Progenitor cell of endocrine pancreas (in vitro differentiated cells): ENCODE measurements at places on chromosomes 4 and X. TPM values are rescaled to one million over a fixed set of nuclear protein-coding genes. Genes with fewer than 3 reads are reported as not detected.

- DNase-seq, result no peak
These were observed 89.7 kb downstream of the MID1IP1 start for GRCh38 chrX:38890963-38891362.

DNA sequence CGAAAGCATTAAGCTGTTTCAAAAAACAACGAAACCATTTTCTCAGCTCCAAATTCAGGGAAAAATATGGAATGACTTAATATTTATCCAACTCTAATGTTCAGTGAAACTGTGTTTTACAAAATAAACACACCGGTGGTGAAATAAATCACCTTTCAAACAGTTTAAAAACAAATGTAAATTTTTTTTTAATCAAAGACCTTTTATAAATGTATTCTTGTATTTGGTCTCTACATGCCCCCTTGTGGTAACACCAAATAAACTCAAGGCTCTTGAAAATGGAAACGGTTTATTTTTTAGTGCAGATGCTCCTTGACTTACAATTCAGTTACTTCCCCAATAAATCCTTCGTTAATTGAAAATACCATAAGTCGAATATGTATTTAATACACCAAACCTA, 45.8 kb upstream of the ITM2A start:
- no peak for DNase-seq

DNA sequence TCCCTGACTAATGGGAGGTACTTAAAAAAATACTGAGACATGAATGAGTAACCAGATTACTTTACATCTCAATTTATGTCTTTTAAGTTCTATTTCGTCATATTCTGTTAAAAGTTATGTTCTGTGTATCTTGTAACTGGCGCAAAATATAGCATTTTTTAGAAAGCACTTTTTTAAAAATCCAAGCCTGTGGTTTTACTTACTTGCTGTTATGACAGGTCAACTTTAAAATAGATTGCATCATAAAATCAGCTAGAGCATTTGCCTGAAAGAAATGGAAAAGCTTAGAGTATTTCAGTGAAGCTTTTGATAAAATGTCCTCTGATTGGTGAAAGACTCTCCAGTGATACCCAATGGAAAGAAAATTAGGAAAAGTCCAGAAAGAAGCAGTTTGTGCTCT, 1892.3 kb upstream of the TENM3 start:
- DNase-seq, result no peak

DNA sequence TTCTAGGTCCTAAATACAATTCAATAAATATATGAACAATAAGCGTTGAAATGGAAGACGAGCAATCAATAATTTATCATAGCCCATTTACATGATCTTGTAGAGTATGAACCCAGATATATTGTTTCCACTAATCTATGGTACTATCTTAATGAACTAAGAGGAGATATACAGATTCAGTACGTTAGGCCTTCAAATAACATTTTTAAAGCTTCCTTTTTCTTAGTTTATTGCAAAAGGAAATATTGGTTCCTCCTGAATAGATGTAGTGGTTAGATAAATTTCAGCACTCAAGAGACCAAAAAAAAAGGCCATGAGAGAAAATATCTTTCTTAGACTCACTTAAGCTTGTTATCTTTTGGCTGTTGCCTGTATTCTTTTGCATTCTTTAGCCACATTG, 147.5 kb upstream of the PITX2 start:
- no peak for DNase-seq

DNA sequence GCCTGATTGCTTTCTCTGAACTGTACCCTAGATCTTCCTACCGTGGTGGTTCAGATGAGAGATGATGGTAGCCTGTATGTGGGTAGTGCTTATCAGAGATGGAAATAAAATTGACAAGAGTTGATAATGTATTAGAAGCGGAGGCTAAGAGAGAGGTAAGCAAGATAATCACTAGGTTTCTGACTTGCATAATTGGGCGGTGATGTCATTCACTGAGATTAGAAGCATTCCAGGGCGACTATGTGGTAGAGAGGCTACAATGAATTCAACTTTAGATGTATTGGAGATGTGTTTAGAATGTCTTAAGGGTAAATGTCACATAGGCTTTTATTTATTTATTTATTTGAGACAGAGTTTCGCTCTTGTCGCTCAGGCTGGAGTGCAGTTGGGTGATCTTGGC, 415 bp upstream of the TENM3 start:
- no peak for DNase-seq

GRCh38 chrX:22748093-22748999, 251.4 kb upstream of the DDX53 start:
- DNase-seq, result peak; percentile 41

DNA sequence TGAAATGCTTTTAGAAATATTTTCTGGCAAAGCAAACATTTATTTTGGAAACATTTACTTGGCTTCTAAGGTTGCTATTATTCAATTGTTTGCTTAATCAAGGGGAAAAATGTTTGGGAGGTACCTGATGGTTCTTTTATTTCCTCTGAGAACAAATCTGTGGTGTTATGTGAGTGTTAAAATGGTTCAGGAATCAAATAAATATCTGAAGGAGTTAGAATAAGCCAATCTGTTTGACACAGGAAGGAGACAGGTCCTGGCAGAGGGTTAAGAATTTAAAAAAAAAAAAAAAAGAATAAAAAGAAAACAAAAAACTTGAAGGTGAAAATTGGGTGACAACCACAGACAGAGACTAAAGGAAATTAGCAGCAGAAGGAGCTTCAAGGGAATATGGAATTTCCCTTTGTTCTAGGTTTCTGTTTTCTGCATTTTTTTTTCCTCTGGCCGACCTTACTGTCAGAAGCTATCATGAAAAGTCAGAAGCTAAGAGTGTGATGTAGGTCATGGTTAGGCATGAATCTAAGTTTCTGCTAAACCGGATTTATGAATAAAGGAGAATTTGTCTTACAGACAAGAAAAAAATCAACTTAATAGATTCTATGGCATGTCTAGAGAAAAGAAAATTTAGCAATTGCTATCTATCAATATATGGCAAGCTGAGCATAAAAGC, 78.6 kb upstream of the PNPLA4 start:
- DNase-seq, result no peak

DNA sequence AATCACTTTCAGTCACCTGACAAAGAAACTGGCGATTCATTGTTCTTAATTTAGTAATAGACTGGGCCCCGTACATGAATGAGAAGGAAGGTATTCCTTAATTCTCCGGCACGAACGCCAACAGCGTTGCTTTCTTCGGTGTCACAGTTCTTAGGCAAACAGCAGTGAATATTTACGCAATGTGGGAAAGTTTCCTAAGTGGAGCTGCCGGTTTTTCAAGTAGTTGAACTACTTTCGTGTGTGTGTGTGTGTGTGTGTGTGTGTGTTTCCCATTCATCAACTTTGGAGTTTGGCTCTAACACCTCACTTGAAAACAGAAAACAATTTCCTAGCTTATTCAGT, 651 bp downstream of the NXT2 start:
- peak; percentile 51 for DNase-seq

DNA sequence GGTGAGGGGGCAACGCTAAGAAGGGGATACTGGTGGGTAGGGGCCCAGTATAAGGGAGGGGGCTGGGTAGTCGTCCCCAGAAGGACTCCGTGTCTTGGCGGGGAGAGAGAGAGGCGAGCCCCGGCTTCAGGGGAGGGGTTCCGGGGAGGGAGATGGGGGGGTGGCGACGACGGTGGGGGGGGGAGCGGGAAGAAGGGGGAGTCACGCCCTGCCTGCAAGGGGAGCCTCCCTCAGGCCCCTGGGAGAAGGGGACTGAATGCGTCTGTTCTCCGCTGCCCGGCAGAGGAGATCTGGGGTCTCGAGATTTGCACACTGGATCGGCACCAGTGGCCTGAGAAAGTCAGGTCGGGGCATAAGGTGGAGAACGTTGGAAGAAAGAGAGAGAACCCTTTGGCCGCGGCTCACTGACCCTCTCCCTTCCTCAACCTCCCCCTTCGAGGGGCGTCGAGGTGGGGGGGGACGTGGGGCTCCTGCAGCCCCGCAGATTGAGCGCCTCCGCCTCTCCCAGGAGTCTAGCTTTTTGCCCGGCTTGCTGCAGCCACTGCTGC, 609 bp upstream of the BCORL1 start:
- no peak for DNase-seq

GRCh38 chr4:41199788-41200187, 14.6 kb downstream of the APBB2 start:
- no peak for DNase-seq

DNA sequence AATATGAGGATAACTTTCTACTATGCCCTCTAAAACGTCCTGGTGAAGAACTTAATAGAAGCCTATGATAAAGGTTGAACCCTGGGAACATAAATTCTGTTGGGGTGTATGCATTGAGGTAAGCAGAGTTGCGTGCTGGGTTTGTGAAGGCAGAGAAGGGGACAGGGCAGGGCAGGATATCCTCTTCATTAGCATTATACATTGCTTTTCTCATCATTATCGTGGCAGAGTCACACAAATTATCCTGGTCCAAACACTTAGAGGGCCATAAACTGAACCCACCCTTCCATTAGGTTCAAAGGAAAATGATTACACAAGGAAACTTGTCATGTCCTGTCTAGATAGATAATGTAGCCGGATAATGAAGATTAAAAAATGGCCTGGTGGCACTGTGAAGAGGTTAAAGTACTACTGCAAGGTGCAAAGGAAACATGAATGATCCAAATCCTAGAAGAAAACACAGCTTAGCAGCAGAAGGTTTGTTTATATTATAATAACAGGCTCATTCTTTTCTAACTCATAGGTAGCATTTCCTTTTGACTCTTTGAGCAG, 189.1 kb downstream of the SPCS3 start:
- DNase-seq, result no peak

DNA sequence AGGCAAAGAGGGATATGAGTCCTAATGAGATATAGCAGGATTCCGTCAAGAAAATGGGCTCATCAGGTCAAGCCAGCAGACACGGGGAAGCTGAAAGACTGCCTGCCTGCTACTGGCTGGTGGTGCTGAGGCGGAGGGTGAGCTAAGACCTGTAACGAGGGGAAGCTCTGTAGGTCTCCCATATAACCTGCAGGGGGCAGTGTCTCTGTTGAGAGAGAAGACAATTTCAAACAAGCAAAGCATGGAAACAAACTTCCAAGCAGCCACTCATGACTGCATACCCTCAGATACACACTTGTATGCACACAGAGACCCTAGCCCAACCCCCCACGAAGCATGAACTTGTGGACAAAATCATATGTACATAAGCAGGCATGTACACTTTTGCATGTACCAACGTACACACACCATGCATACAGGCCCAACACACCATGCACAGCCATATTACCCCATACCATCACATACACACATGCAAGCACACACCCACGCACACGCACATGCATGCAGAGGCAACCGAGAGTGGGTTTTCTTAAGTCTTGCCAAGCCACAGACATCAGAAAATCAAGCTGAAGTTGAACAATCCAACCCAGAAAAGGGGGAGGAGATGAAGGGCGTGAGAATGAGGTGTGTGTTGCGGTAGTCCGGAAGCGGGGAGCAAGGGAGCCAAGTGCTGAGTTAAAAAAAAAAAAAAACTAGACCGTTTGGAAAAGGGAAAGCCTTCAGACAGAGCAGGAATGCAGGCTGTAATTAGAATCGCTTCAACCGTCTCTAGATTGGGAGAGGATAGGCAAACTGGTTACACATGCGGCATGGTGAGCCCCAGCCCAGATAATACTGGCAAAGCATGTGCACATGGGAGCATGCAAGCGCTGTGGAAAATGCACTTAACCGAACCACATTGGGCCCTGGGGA, 71.0 kb downstream of the PJA1 start:
- no peak for DNase-seq

DNA sequence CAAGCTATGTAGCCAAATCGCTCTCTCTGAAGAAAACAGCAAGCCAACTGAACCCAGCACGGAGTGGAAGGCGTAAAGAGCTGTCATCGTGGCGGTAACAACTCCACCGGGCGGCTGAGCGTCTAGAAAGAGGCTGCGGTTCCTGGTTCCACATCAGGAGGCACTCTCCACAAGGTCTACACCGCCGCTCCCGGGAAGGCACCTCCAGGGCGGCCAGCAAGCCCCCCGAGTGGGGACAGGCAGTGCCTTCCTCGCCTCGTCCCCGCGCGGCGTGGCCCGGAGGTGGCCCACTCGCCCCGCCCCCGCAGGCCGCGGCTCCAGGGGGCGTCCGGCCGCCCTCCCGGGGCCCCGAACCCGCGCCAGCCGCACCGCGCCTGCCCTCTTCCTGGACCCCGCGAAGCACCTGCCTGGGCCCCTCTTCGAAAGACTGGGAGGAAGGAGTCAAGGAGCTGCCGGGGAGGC, 755 bp downstream of the KLHL8 start:
- peak; percentile 26 for DNase-seq

GRCh38 chr4:176593943-176594342, 198.8 kb downstream of the VEGFC start:
- DNase-seq, result no peak

- no peak for DNase-seq
These were observed 89.4 kb upstream of the TRIM2 start for GRCh38 chr4:153114771-153115321.

DNA sequence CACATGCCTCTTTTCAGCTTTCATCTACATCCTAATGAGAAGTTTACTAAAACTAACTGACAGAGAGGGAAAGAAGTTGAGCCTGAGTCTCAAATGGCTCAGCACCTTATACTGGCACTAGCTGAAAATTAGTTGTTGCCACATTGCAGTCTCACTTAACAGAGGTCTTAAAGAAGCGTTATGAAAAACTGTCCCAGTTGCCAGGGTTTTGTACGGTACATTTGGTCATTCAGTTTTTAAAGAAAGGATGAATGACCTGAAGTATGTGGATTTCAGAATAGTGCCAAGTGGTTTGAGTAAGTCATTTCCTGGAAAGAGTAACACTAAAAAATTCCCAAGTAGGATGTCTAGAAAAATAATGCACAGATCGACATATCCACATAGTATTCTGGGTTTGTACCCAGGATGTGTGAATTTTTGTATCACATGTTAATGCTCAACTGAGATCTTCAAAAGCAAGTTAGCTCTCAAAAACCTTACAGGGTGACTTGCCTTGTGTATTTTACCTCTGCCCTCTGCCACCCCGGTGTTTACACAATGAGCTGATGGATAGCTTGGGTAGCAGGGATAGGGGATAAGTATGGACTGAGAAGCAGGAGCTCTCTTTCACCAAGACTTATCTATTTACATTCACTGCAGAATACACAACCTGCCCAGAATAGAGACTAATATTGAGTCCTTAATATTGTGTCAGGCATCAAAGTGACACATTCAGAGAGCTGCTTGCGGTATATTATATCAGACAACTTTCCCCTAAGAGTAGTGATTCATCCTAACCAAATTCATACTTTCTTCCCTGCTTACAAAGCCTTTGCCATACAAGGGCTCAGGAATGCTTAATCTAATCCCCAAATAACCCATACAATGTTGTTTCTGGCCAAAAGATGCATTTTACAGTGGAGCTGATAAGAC, 1075.7 kb upstream of the PABPC4L start:
- DNase-seq, result no peak

DNA sequence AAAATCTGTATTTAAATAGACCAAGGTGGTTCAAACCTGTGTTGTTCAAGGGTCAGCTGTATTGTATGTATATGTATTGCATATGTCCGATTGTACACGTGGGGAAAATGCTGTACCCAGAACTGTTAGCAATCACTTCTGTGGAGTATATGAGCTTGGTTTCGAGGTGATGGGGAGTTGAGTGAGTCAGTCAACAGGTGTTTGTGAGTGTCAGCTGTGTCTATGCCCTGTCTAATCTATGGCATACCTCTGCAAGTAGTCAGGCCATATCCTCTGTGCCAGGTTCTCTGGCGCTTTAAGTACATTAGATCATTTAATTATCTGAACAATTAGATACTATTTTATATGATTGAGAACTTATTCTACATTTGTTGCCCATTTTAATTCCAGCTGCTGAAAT, 7.4 kb downstream of the ZRSR2 start:
- no peak for DNase-seq

HS6ST2 gene
- total RNA-seq, result 14.8 and 23.6 TPM in 2 replicates

SLC9A6 gene
- 15.3 and 15.5 TPM in 2 replicates for total RNA-seq

CT45A3 gene
- not detected in 2 replicates for total RNA-seq

PPBP gene
- total RNA-seq, result not detected in 2 replicates

IL15 gene
- total RNA-seq, result 0.98 and 1.3 TPM in 2 replicates

USP17L26 gene
- total RNA-seq, result not detected in 2 replicates
